ENCODE measurements at places on chromosomes 5 and 9. TPM values are rescaled to one million over a fixed set of nuclear protein-coding genes. Genes with fewer than 3 reads are reported as not detected.

DNA sequence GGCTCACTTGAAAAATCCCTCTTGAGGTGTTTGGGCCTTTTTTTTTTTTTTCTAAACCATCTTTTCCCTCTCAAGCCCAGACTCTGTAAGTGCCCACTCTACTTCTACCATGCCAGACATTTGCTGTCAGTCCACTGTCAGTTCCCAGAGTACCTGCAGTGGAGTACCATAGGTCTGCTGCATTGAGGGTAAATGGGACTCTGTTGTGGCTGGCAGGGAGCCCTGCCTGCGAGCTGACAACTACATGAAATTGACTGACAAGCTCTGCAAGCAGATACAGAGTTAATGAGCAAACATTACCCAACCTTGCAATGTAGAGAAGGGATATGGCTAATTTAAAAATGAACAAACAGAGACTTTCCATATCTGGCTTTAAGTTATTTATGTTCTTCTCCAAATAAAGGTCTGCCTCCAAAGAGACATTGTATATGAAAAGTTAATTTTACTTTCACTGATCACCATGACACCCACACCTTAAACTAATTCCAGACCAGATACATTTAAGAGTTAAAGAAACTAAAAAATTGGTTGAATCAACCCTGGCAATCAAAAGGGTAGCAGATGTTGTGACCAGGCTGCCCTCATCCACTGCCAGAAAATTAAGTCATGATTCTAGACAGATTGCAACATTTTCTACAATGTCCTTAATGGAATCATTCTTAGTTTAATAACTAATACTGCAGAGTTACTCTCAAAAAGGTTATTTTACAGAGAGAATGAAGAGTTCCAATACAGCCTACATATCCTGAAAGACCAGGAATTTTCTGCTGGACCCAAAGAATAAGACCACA, 100.4 kb upstream of the PAM start:
- no peak for DNase-seq

GRCh38 chr9:11141357-11141756, 528.6 kb upstream of the PTPRD start:
- no peak for DNase-seq

GRCh38 chr9:131397100-131397790, 3.4 kb downstream of the PRRC2B start:
- no peak for DNase-seq

- no peak for DNase-seq
Measured at GRCh38 chr5:76406673-76407072, 3.6 kb downstream of the IQGAP2 start.

DNA sequence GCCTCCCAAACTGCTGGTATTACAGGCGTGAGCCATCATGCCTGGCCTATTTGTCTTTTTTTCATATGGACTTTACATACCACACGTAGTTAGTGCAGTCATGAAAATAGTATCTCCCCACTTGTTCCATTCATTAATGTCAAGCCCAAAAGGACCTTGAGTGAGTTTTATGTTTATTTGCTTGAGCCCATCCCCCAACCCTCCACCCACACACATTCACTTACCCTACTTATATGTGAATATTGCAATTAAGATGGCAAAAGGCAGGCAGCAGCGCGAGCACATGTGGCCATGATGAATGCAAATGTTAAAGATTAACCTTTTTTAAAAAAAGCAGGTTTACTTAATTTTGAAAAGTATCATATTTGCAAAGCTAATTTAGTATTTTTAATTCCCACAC, 24.9 kb upstream of the PIK3R1 start:
- no peak for DNase-seq

- DNase-seq = no peak
Measured at GRCh38 chr9:83322438-83322837, 215.8 kb downstream of the FRMD3 start.

GRCh38 chr5:91956738-91957137, 573.6 kb upstream of the ARRDC3 start:
- no peak for DNase-seq

Gene GDA
- 1.2 TPM for total RNA-seq

Gene SLC6A19
- not detected for total RNA-seq

Gene FGF18
- not detected for total RNA-seq

Gene IL7R
- total RNA-seq = 1.6 TPM

Gene ZFP37
- total RNA-seq = 0.58 TPM

Gene SPATA31E1
- total RNA-seq = not detected

All from epithelial cell of proximal tubule (primary cell).